ENCODE measurements at places on chromosomes 13 and 19.

DNA sequence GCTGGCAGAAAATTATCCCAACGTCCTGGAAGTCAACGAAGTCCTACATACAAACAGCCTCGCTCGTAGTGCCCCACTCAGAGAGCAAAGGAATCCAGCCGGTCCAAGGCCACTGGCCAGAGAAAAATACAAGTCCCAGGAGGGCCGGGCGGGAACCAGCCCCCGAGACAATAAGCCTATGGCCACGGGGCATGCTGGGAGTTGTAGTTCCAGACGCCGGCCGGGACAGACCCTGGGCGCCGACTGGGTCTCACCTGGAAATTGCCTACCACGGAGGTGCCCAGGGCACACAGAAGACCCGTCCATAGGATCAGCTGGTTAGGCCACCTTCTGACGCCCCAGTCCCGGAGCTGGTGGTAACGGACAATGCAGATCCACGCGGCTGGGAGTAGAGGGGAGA, 5.4 kb downstream of the TMEM150B start:
- H3K4me3 ChIP-seq = no peak overlapping the region
- H3K27me3 ChIP-seq = no peaks in the 10 kb centered on the region
- no peaks in the 10 kb centered on the region for H3K4me1 ChIP-seq
- no peak overlapping the region for H3K27ac ChIP-seq
- no peaks in the 10 kb centered on the region for H3K36me3 ChIP-seq

GRCh38 chr19:46661020-46661731, at the start of gene DACT3:
Gene DACT3, minus strand, starts transcription at chr19:46661182. Its CDS starts 118 bp downstream, at chr19:46661064.
- peak within 1 kb of the TSS; percentile 34 for H3K27ac ChIP-seq
- peak within 1 kb of the TSS; percentile 33 for H3K4me3 ChIP-seq
- DNase-seq = peak; percentile 100
- H3K4me1 ChIP-seq = peaks cover 14% of the 10 kb centered on the region
- no peaks in the 10 kb centered on the region for H3K36me3 ChIP-seq

DNA sequence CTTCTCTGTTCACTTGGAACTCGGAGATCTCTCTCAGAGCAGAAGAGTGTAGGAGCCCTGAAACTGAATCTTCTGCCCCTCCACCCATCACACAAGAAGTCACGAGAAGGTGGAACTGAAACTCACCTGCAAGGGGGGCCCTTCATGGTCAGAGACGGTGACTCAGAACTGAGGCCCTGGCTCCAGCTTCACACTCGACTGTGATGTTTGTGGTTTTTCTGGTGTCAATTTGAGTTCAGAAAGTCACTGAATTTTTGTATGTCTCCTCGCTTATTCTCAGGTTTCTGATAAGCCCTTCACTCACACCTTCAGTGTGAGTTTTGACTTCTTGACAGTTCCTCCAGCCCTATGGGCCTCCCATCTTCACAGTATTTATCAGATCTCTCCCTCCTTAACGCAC, 23.1 kb downstream of the SIGLEC5 start:
- no peak overlapping the region for H3K27ac ChIP-seq
- H3K4me3 ChIP-seq = no peak overlapping the region
- H3K27me3 ChIP-seq = no peaks in the 10 kb centered on the region
- H3K4me1 ChIP-seq = no peaks in the 10 kb centered on the region
- no peak for DNase-seq
- no peaks in the 10 kb centered on the region for H3K36me3 ChIP-seq

DNA sequence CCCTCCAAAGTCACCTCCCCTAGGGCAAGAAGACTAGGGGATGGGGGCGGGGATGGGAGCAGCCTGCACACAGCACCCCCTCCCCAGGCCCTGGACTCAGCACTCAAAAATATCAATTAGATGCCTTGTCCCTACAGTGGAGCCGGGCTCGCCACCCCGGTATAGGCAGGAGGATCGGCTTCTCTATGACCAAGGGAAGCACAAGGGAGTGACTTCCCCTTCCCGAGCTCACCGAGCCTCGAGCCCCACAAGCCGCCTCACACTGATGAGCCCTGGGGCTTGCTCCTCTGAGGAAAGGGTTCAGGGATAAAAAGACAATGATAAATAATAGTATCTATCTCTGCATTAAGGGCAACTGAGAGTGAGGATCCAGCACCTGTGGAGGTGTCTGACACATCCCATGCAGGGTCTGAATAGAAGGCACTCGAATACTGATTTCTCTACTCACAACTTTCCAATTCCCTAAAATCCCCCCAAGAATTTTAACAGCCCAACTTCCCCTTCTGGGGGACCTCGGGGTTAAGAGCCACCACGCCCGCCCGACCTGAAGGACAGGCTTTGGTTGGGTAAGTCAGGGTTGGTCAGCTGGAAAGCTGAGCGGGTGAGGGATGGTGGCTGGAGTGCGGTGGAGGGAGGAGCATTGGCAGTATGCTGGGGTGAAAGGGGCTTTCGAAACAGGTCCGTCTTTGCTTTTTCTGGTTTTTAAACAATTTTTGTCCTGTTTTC, 51.3 kb downstream of the STK24 start:
- no peaks in the 10 kb centered on the region for H3K4me1 ChIP-seq
- DNase-seq = no peak
- H3K27me3 ChIP-seq = no peaks in the 10 kb centered on the region

DNA sequence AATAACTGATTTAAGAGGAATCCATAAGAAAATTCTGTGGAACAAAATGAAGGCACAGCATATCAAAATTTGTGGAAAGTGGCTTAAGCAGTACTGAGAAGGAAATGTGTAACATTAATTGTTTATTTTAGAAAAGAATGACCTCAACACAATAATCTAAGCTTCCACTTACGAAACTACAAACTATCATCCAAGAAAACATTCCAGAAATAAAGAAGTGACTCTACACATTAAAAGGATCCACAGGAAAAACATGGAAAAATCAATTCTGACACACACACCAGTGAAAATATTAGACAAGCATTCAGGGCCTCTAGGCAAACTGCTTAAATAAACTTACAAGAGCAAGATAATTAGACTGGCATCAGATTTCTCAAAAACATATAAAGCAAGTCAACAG, 14.0 kb downstream of the EXOSC8 start:
- H3K27me3 ChIP-seq = no peaks in the 10 kb centered on the region
- H3K27ac ChIP-seq = no peak overlapping the region
- H3K36me3 ChIP-seq = peaks cover 40% of the 10 kb centered on the region
- H3K4me3 ChIP-seq = no peak overlapping the region
- no peaks in the 10 kb centered on the region for H3K4me1 ChIP-seq
